Colonic mucosa (tissue), 4 donors: ENCODE measurements at places on chromosomes 2 and 18.

DNA sequence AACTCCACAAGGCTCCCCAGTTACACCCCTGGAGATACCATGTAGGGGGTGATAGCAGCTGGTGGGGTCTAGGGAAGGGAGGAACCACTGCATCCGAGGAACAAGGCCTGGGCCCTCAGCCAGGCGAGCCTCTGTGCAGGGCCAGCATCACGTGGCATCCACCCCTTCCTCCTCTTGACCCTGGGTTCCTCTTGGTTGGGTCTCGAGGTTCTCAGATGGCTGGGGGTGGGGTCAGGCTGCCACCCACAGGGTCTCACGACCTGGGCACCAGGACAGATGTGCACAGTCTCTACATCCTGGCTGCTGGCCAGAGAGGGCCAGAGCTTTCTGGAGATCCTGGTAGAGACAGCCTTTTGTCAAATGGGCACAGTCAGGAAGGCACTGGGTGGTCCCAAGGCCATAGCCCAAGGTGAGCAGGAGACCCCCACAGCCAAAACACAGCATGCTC, 10.4 kb downstream of the HS6ST1 start:
- DNase-seq, result no peak

DNA sequence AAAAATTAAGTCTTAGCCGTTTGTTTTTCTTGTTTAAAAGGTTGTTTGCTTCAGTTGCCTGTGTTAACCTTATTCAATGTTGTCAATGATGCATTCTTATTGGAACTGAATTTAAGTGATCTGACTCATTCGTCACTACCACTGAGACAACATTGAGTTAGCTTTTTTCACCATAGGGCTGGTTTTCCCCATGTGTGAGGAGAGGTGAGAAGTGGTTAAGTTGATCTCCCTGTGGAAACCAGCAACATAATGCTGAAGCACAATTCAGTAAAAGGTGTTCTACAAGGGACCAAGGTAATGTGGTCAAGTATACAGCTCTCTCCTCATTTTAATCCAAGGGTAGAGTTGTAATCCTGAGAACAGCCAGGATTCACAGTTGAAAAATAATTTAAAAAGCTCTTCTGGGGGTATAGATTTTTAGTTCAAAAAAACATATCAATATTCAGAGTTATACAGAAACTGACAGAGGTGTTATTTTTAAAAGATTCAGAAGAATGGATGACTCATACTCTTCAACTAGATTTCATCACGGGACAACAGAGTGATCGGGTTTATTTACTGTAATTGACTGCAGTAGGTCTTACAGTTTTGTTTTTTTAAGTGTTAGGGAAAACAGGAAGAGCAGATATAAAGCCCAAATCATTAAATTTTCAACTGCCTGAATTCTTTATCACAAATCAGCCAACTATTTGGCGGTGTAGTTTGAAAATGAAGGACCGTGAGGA, 12.6 kb downstream of the NOP58 start:
- no peak for DNase-seq

DNA sequence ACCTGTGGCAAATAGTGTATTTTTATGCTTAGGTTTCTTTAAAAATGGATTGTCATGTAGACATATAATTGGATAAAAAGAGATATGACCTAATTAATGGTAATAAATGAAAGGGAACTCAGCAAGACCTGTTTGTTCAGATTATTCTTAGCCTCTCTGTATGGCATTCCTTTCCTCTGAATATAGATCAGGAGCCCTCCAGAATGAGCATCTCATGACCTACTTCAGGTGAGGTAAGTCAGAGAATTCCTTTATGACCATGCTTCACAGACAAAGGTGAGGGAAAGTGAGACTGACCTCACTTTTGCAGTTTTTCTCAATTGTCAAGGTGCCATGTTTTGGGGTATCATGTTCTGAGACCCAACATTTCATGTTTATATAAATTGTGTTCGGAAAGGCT, 1744.3 kb upstream of the PIK3C3 start:
- no peak for DNase-seq

DNA sequence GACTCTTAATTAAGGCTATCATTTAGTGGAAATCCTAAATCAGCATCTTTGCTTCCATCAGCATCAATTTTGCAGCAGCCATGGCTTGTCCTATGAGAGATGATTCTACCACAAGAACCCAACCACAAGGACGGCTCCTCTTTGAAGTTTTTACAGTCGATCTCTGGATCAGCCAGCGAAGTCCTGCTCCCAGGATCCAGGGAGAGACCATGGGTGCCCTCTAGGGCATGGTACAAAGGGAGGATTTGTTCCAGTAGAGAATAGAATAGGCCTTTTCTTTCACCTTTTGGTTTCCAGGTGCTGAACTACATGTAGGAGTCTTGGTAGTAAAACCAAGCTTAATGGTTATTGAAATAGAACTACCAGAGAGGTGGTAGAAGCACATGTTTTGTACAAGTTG, 52.7 kb downstream of the TMEM200C start:
- no peak for DNase-seq

- no peak for DNase-seq
These were observed 2.7 kb downstream of the LIMS2 start for GRCh38 chr2:127672341-127673224.

GRCh38 chr2:30332791-30333453, 101.6 kb downstream of the LBH start:
- no peak for DNase-seq

GRCh38 chr2:176581557-176582165, 312.4 kb downstream of the MTX2 start:
- no peak for DNase-seq
